ENCODE measurements at places on chromosomes 12 and 14.
A peak's percentile ranks its signal among the peaks of the same experiment; 100 is the strongest.

GRCh38 chr14:28678887-28679286 lies 87.7 kb upstream of the FOXG1 start:
- no peak for DNase-seq

DNA sequence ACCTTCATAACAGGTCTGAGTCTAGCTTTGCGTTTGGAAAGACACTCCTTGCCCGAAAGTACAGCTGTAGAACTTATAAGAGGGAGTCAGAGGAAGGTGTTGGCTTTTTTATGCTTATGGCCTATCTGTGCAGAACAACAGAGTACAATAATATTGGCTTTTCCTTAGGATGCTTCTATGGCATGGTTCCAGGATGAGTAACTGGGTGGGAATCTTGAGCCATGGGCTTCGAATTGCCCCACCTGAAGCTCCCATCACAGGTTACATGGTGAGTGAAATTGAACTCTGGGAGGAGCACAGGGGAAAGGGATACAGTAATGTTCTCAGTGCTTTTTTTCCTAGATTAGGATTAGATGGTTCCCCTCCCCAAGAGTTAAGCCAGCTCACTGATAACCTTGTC lies 13.0 kb downstream of the PARP2 start:
- peak; percentile 25 for DNase-seq

DNA sequence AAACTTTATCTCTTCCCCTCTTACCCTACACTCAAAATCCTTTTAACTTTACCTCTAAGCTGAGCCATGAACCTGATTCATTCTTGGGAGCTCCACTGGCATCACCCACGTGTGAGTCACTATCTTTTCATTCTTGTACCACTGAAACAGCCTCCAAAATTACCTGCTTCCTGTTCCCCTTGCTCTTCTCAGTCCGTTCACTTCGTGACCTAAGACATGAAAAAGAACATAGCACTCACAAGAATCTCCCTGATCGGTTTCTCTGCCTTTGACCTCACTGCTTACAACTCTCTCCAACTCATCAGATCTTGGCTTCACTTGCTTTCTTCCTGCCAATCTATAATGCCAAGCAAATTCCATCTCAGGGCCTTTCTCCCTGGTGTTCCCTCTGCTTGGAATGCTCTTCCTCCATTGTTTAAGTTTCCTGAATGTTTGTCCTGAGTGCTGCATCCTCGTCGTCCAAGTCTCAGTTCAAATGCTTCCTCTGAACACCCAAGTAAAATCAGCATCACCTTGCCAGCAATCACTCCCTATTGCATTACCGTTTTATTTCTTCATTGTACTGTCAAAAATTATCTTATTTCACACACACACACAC lies 9.2 kb downstream of the GLIPR1 start:
- peak; percentile 86 for DNase-seq

DNA sequence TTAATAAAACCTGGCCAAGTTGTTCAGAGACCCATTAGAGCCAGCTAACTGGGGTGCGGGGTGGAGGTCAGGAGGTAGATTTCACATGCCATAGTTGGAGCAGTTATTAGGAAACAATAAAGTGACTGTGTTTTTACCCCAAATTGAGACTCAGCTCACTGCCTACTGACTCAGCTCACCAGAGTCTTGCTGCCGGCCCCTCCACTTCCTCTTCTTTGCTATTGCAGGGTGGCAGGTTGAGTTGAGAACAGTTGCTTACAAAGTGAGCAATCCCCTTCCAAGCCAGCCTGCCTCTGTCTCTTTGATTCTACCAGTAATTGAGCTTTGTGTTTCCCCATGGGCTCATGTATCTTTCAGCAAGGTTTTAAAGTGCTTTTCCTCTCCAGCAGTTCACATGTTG lies 12.9 kb downstream of the ST8SIA1 start:
- DNase-seq: peak; percentile 64

- DNase-seq: no peak
Observed at GRCh38 chr12:116620492-116621191, 61.5 kb downstream of the MAP1LC3B2 start.

GRCh38 chr12:64876388-64877071 lies 52.1 kb downstream of the TBC1D30 start:
- no peak for DNase-seq

DNA sequence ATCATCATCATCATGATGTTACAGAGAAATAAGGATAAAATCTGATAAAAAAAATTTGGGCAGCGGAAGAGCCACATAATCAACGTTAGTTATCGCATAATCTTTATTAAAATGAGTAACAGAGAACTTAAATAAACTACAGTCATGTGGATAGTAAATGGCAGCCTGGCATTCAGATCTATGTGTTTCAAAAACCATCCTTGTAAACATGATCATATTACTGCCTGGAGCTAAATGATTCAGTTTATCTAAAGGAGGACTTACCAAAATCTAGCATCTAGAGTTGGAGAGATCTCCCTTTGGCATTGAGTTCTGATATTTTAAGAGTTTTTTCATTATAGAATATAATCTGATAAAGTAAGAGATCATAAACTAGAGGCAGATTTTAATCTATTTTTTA lies 200.1 kb upstream of the MGAT4C start:
- peak; percentile 9 for DNase-seq

DNA sequence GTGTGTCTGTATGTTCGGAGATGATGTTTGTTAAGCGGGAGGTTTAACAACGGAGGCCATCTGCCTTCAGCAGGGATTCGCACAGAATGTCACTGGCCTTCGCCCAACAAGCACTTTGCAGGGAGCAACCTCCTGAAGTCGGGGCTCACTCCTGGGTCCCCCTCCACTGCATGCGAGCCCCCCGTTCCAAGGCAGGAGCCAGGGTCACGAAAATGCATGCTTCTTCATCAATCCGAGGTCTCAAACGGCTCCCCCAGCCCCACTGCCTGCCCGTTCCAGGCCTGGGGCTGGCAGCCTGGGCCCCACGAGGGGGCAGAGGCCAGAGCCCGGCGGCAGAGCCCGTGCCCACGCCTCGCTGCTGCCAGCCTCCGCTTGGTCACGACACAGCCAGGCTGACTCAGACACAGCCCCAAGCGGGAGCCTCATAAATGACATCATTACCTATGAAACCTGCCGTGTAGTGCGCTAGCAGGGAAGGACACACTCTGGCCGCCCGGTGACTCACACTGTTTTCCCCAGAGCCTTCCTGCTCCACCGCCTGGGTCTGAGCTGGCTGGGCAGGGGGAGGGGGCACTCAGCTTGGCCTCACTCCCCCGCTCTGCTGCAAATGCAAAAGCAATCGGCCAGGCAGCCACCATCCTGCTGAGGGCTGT lies 169.5 kb upstream of the RTL1 start:
- peak; percentile 97 for DNase-seq

DNA sequence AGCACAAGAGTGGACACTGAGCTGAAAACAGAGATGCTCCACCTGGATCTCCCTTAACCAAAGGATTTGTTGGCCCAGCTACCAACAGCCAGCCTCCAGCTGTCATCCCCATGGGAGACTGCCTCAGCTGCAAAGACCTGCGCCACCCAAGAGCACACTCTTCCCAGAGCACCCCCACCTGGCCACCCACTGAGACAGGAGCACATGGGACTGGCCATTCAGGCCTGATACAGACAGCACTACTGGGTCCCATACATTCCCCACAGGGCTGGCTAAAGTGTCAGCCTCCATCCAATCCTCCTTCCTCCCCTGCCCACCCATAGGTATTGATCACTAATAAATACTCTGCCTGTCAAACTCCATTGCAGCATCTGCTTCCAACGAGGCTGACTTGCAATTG lies 241.5 kb downstream of the BCL11B start:
- DNase-seq: no peak

DNA sequence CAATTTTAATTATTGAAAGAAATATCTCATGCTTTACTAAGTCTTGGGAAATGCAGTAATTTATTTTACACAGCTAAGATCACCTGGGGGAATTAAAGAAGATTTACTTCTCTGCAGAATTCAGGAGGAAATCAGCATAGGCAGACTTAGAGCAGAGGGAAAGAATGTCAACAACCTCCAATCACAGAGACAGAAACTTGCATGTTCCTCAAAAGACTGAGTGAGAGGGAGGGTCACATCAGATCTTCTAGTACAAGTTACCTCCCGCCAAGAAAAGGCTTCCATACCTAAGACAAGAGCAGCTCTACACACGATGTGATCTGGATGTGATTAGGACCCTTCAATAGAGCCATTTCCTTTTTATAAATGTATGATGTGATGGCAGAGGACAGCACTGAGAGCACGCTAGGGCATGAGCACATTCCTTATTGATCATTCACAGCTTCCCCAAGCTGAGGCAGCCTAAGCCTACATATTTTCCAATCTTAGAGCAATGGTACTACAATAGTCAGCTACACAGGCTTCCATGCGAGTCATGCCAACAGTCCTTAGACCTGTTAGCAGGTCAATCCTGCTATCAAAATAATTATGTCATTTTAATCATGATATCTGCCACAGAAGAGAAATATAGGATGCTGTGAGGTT lies 403.3 kb downstream of the ETNK1 start:
- DNase-seq: peak; percentile 6

DNA sequence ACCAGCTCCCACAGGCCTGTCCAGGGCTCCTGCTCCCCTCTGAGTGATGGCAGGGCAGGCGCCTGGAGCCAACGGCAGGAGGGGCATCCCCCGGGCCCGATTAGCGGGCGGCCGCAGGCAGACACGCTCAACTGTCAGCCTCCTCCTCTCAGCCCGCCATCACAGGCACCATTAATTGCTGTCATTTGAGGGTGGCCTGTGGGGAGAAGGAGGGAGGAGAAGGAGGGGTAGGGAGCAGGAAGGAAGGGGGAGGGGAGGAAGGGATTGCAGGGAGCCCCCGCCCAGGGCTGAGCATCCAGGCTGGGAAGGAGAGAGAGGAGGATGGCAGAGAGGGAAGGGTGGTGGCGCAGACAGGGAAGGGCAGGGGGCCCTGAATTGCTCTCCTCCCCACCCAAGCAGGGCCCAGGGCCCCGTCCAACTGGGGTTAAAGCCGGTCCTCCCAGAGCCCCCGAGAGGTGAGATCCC lies 36.1 kb downstream of the NCOR2 start:
- DNase-seq: no peak

GRCh38 chr14:61631045-61631687 lies 64.1 kb upstream of the HIF1A start:
- DNase-seq: no peak

DNA sequence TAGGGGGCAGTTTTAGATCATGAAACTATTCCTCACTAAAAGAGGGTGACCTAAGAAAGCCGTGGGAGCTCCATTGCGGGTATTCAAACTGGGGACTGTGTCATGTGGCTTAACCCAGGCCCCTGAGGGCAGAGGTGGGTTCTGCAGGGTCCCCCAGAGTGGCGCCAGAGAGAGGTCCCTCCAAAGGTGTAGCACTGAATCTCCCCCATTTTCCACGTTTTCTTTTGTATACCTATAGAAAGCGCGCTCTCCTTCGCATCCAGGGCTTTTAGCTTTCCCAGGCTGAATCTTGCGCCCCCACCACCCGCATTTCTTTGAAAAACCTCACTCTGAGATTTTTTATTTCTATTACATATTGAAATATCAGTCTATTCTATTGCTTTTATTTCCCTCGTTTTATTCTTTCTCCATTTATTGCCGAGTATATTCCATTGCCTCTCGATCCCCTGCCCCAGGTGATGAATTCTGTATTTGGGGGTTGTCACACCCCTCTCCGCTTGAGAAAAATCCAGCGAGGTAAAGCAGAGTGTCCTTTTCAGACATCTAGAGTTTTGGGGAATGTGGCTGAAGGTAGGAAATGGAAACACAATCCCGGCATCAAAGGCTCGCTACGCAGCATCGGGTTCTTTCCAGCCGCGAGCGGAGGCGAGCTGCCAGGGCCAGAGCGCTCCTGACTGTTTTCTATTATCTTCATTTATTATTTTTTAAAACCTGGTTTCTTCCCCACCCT lies 870 bp upstream of the HOXC13 start:
- no peak for DNase-seq

DNA sequence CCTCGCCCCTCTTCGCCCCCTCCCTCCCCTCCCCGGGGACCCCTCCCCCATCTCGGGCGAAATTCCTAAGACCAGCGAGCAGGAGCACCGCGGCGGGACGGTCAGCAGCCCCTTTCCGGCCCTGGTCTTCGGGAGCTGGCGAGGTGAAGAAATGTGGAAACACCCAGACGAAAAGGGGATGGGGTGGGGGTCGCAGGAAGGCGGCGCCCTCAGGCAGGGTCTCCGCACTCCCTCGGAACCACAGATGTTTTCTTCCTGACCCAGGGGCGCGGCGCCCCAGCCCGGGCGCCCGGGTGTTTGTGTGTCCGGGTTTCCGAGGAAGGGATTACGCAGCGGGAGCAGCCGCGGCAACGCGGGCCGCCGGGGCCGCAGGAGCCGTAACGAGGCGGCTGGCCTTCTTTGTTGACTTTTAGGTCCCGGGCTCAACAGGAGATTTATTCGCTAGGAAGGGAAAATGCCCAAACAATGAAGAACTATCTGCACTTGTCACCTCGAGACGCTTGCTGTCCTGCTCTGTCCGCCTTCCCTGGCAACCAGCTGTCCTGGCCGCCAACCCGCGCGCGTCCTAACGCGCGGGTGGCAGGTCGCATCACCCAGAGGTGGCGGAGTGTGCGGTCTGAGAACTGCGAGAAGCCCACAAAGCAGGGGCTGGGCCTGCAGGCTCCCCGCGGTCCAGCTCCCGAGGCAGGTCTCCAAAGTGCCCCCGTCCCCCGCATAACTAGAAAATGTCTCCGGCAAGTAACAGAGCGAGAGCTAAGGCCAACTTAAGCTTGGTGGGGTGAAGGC lies 7.0 kb downstream of the FOXA1 start:
- no peak for DNase-seq

- no peak for DNase-seq
Observed at GRCh38 chr12:125272383-125272933, 207.2 kb downstream of the AACS start.

DNA sequence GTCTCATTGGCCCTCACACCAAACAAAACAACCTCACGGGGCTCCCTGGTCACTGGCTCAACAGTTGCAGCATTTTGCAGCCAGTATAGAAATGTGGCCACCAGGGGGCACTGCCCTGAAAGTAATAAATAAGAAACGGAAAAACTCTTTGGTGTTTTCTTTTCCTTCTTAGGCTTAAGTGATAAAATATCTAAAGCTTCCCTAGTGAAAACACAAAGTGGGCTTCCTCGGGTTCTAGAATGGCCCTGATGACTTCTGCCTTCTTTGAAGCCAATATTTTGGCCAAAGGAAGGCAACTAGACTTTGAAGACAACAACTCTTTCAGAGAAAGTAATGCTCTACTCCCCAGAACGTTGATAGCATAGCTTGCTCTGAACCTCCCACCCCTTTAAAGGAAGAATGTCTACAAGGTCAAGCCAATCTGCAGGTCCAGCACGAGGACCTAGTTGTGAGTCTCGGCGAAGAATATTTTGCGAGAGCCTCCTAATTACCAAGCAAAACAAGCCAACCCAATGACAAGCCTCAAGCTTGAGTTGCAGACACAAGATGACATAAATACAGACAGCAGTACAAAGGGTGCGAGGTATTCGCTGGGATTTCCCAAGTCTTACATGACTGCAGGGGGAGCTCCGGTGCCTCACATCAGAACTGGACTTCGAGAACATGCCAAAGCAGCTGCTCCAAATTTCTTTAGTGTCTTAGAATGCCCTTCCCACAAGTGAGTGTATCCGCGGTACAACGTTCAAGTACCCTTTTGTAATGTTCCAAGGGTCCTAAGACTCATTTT lies 2.6 kb downstream of the ITPK1 start:
- peak; percentile 87 for DNase-seq

DNA sequence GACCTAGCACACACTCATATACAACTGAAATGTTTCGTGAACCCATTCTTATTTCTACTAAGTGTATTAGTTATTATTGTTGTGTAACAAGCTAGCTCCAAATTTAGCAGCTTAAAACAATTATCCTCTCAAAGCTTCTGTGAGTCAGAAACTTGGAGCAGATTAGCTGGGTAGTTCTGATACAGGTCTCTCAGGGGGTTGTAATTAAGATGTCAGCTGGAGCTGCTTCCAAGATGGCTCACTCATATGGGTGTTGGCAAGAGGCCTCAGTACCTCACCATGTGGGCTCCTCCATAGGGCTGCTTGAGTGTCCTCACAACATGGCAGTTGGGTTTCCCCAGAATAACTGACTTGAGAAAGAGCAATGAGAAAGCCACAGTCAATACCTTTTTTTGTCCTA lies 9.8 kb downstream of the GPR135 start:
- no peak for DNase-seq
